ENCODE measurements at places on chromosomes 3 and 15. TPM values are rescaled to one million over a fixed set of nuclear protein-coding genes. Genes with fewer than 3 reads are reported as not detected.

PLA2G4B gene
- total RNA-seq: 1.5 TPM

ROPN1B gene
- not detected for total RNA-seq

KLHL40 gene
- not detected for total RNA-seq

FANCD2OS gene
- not detected for total RNA-seq

PAQR5 gene
- 0.29 TPM for total RNA-seq

CCDC39 gene
- 0.65 TPM for total RNA-seq

CDCP1 gene
- 3.9 TPM for total RNA-seq

COL8A1 gene
- 80.6 TPM for total RNA-seq

STARD5 gene
- 5.9 TPM for total RNA-seq

STRIT1 gene
- total RNA-seq: not detected

Measured in posterior vena cava (tissue), 2 donors.